Dermis blood vessel endothelial cell (primary cell): ENCODE measurements at places on chromosomes 11 and 22. TPM values are rescaled to one million over a fixed set of nuclear protein-coding genes. Genes with fewer than 3 reads are reported as not detected.

DNA sequence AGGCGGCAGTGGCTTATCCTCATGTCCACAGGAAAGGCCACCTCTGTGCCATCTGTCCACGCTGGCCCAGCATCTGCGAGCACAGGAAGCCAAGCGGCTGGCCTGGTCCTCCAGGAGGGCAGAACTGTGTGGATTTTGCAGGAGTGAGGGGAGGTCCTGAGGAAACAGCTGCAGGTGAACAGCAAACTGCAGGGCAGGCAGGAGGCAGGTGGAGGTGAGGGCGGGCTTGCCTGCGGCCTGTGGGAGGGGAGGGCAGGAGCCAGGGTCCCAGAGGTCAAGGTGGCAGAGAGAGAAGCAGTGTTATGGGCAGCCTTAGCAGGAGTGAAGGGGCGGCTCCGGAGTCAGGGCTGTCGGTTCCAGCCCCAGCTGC lies 369.7 kb downstream of the SHANK2 start:
- DNase-seq = no peak

DNA sequence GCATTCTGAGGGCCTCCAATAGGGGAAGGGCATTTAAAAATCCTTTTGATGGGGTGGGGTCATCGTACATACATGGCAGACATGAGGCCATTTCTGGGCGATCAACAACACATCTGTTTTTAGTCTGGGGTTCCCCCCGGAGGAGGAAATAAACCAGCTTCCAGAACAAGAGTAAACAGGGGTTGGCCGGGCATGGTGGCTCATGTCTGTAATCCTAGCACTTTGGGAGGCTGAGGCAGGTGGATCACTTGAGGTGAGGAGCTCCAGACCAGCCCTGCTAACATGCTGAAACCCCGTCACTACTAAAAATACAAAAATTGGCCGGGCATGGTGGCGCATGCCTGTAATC lies 12.0 kb downstream of the PRSS23 start:
- no peak for DNase-seq

DNA sequence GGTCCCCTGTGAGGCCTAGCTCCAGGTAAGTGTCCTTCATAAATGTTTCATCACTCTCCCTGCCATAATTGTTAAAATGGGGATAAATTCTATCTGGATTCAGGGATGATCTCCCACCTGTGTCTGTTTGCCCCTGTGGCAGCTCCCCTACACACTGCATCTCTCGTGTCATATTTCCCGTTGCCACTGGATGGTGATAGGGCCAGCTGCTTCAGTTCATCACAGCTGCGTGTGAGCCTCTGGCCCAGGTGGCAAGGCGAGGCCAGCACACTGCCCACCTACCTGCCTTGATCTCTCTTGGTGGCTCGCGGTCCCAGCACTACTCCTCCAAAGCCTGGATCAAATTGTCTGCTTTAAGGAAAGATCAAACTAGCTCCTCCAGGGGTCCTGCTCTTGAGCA lies 187.4 kb downstream of the GRIK4 start:
- no peak for DNase-seq

DNA sequence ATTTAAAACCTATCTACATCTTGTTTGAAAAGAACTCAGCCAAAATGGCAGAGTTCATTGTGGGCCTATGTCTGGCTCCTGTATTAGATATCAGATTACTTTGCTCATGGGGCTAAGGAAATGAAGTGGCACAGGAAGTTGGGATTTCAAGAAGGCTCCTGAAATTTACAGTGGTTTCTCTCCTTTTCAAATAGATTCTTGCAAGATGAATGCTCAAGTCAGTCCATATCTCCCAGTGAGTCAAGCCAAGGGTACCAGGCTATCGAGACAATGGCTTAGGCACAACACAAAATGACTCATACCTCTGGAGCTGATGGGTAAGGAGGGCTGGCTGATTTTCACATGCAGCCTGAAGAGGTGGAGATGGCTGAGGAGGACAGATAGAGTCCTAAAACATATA lies 24.1 kb upstream of the APOA1 start:
- DNase-seq = peak; percentile 60

DNA sequence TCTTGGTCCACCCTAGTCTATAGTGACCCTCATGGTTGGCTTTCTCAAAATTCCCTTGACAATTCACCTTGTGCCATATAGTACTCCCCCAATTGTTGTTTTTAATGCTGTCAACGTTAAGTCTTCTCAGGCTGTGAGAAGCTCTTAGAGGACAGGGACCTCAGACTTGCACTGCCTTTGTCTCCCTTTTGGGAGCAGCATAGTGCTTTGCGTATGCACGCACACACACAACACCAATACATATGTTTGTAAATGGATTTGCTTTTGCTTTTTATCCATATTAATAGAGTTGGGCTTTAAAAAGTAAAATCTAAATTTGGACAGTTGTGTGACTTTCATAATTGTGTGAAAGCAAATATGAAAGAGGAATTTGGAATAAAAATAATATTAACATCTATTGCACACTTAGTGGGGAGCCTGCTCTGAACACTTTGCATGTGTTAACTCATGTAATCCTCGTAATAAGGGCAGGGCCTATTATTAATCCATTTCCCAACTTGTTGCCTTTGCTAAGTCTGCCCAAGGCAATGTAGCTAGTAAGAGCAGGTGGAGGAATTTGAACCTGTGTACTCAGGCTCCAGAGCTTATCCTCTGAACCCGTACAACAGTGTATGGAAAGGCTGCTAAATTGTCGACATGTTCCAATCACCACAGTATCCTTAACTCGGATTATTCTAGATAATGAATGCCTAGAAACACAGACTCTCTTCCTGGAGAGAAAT lies 257.7 kb upstream of the NARS2 start:
- DNase-seq = no peak

Gene SYCE3
- total RNA-seq = not detected in 2 replicates

- no peak for DNase-seq
Measured at GRCh38 chr22:19169947-19170318, 8.6 kb downstream of the SLC25A1 start.

Gene TUBGCP6
- total RNA-seq = 28.5 and 38.1 TPM in 2 replicates

Gene CD248
- total RNA-seq = 0.23 and 0.68 TPM in 2 replicates

- DNase-seq = no peak
Measured at GRCh38 chr11:74055938-74056337, 47.1 kb upstream of the UCP3 start.

DNA sequence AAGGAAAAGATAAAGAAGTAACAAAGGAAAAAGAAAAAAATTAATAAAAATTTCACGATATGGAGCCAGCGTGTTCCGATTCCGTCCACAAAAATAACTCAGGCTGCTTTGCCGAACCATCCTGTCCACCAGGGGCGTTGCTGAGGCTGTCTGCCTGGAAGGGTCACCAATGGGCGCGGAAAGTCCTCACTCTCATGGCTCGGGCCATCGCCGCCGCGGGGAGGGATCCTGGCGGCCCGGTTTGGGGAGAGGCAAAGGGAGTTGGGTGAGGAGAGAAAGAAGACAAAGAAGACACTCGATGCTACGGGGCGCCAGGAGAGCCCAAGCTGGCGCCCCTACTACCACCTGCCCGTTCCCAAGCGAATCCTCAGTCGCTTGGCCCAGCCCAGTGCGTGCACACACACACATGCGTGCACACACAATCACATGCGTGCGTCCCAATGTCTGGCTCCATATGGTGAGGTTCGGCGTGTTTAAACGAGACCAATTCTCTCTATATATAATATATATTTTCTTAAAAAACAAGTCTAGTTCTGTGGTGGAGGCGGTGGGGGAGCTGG lies 5.6 kb upstream of the PYGM start:
- DNase-seq = no peak

Gene MB
- total RNA-seq = not detected in 2 replicates

DNA sequence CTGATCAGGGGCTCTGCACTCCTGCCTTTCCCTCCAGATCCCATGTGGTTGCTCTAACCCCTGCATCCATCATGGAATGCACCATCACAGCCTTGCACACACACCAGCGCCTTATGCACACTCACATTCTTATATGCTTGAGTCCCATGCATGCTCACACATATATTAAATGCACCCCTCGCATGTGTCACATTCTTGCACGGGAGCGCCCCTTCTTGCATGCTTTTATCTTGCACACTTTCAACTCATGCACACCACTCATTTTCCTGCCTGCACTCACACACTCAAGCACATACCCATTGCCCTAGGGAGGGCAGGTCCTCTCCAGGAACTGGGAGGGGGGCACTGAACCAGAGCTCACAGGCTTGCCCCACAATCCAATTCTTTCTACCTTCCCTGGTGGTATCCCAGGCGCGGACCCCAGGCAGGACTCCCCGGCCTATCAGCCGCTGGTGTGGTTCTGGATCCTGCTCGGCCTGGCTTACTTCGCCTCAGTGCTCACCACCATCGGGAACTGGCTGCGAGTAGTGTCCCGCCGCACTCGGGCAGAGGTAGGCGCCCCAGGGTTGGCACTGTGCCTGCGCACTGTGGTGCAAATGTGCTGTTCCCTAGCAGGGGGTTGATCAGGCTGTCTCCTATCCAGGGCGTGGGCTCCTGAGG lies 2.3 kb upstream of the CATSPERZ start:
- DNase-seq = no peak

GRCh38 chr11:74019104-74019738 lies 10.3 kb upstream of the UCP3 start:
- DNase-seq = no peak

DNA sequence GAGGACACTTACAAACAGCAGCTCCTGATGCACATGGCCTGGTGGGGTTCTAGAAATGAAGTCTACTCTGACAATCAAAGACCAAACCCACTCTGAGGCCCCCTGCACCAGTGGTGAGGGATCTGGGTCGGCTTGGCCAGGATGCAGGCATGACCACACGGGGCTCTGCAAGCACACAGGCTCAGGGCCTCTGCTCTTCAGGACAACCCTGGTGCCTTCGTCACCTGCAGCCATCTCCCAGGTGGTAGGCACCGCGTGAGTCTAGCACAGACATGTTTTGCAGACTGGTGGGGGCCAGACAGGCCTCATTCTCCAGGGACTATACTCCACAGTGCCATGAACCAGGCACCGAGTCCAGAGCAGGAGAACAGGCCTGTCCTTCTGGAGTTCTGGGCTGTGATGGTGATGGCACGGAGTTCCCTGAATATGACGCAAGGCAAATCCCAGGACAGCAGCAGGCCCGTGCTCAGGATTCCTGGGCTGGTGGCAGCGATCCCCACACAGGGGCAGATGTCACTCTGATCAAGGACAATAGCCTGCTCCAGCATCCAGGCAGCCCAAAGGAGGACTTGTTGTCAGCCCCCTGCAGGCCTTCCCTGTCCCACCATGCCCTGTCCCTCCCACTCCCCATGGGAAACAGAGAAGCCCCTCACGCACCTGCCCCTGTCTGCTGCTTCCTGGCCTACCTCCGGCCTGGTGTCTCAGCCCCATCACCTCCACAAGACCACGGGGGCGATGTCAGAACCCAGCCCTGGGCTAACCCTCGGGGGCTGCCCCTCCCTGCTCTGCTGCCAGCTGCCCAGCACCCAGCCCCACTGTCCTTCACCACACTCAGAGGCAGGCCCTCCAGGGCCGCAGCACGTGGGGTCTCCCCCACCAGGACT lies 36.1 kb downstream of the GNB1L start:
- DNase-seq = no peak

DNA sequence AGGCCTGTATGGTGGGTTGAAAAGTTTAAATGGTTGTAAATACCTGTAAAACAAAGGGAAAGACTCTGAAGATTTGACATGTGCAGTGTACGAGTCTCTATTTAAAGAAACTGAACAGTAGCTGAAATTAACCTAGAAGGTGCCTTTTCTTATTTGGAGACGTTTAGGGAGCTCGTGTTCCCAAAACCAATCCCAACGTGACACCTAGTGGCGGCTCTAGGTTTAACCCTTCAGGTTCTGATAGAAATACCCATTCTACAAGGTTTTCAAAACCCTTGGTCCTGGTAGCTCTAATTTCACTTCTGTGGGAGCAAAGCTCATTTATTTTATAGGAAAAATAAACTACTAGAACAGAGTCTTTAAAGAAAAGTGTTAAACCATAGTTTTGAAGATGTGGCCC lies 258.3 kb downstream of the LRRC4C start:
- peak; percentile 0 for DNase-seq

- no peak for DNase-seq
Measured at GRCh38 chr11:11513422-11513821, 108.4 kb downstream of the GALNT18 start.

DNA sequence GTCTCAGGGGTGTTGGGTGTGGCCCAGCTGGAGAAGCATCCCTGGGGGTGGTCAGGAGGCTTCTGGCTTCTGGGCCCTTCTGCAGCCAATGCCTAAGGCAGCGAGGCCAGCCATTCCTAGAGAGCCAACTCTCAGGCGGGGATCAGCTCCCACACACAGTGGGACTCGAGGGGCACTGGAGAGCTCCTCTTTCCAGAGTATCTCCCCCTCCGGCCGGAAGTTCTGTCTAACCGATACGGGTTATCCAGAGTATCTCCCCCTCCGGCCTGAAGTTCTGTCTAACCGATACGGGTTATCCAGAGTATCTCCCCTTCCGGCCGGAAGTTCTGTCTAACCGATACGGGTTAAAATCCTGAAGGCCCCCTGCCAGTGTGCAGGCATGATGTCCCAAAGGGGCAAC lies 71.2 kb upstream of the B3GAT1 start:
- DNase-seq = no peak

DNA sequence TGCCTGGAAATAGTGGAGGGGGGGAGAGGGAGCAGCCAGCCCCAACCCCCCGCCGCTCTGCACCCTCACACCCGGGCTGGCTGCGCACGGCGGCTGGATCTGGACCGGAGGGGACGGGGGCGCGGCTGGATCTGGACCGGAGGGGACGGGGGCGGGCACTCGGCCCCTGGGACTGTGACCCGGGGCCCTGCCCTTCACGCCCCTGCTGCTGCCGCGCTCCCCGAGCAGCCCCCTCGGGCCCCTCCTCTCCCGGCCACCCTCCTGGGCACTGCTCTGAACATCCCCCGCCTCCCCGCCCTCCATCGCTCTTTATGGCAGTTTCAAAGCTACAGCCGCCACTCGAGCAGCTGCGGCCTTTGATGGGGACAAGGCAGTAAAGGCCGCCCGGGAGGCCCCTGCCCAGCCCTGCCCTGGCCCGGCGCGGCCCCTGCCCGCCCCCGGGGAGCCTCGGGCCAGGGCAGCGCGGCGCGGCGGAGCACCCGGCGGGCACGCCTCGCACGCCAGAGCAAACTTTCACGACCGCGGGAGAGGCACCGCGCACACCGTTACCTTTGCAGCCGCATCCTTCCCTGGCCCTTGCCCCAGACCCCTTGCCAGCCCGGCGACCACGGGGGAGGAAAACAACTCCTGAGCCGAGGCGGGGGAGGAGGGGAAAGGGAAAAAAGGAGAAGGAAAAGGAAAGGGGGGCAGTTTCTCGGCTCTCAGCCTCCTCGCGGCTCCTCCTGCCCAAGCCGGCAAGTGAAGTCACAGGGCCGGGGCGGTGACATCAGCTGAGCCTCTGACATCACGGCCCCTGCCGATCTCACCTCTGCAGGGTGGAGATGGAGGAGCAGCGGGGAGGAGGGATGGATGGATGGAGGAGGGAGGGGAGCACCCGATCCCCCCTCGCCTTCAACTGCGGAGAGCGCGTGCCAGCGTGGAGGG lies 13.1 kb upstream of the TCF20 start:
- no peak for DNase-seq

GRCh38 chr22:18024276-18024939 lies at the start of gene MICAL3:
Gene MICAL3, minus strand, starts transcription at chr22:18024561. Its CDS starts 117,749 bp downstream, at chr22:17906812.
- DNase-seq = peak; percentile 81

Gene BET1L
- total RNA-seq = 13.4 and 17.3 TPM in 2 replicates

- peak; percentile 47 for DNase-seq
Measured at GRCh38 chr11:1640076-1640946, 10.7 kb downstream of the KRTAP5-5 start.

GRCh38 chr22:45709060-45709739 lies 37.6 kb downstream of the ATXN10 start:
- peak; percentile 59 for DNase-seq

Gene USP28
- total RNA-seq = 38.5 and 53.2 TPM in 2 replicates

- no peak for DNase-seq
Measured at GRCh38 chr22:48752451-48753380, 1075.0 kb downstream of the BRD1 start.

Gene PUS3
- 13.4 and 19.7 TPM in 2 replicates for total RNA-seq
